ENCODE measurements at places on chromosomes 7 and 10.

DNA sequence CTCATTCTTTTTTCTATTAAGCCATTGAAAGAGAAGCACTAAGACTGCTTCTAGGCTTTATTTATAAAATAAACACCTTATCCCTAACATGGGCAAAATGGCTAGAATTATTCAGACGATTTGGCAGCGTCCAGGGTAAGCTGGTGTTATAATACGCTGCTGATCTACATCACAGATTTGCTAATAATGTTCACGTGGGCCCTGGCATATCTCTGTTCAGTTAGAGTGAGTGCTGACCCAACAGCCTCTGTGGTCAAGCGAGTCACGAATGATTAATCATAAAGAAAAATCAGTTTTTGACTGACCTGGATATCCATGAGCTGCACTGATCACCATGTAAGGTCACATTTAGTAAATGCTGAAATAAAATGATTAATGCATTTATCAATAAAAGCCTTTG is 28.4 kb upstream of the CBLL1 start:
- DNase-seq = no peak

- DNase-seq = no peak
Observed at GRCh38 chr7:44277851-44278250, 47.5 kb downstream of the CAMK2B start.

- DNase-seq = no peak
Observed at GRCh38 chr10:11209830-11210181, 192.1 kb downstream of the CELF2 start.

DNA sequence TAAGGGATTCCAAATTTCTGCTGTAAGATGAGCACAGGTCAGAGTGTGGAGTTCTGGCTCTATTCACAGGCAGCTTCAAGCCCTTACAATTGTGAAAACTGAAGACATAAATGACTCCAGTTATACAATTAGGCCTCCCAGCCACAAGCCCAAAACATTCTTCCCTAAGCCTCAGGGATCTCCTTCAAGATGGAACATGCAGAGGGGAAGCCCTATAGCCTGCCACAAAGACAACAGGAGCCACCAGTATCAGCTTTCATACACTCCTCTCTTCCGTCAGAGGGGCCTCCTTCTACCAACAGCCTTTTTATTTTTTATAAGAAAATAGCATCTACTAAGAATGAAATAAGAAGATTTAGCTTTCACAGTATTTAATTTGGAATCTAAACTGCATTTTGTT is 46.5 kb downstream of the DLD start:
- no peak for DNase-seq

DNA sequence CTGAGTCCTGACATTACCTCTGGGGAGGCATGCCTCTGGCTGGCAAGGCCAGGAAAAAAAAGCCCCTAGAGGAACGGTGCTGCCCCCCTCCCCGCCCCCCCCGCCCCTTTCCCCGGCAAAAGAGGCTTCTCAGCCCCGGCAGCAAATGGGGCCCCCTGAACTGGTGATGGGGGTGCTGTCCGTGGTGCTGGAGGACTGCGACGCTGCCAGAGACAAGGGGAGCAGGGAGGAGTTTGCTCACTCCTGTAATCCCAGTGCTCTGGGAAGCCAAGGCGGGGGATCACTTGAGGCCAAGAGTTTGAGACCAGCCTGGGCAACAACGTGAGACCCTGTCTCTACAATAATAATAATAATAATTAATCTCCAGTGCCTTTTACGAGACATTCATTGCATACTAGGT is 23.7 kb downstream of the SRRM3 start:
- no peak for DNase-seq

DNA sequence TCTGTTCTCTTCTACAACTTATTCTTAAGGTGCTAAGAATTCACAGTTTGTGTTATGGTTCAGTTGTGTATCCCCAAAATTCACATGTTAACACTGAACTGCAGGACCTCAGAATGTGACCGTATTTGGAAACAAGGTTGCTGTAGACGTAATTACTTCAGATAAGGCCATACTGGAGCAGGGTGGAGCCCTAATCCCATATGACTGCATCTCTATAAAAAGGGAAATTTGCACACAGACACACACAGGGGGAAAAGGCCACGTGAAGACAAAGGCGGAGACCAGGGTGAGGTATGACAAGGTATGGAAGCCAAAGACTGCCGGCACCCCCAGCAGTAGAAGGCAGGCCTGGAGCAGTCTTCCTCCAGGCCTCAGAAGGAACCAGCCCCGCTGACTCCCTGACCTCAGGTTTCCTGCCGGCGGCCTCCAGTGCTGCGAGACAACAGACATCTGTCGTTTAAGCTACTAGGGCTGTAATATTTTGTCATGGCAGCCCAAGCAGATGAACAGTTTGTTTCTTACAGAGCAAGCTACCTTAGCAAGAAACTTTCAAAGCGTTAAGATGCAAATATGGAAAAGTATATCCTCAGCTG is 98.7 kb downstream of the PROSER2 start:
- DNase-seq = no peak

DNA sequence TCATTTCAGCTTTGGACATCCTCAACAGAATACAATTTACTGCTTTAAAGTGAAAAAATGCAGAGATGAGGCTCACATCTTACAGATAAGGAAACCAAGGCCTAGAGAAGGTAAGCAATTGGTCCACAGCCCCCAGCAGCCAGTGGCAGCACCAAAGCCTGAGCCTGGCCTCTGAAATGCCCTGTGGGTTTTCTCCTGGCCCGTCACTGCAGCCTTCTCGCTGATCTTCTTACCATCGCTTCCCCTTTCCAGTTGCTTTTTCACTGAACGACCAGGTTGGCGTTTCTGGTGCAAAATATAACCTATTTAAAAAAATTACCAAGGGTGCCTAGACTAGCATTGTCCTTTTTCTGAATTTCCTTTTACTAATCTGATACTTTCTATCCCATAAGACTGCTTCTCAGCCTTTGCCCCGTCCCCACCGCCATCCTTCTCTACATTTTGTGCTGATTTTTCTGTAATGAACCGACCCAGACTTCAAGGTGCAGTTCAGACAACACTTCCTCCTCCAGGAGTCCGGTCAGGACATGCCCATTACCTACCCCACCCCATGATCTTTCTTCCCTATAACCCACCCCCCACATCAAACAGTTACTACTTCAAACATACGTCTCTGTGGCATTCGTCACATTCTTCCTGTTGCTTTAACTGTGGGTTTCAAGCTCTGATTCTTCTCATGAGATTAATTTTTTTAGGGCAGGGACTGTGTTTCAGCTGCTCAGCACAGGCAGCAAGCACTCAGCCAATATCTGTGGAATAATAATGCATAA is 289.4 kb downstream of the DNAJB6 start:
- no peak for DNase-seq

DNA sequence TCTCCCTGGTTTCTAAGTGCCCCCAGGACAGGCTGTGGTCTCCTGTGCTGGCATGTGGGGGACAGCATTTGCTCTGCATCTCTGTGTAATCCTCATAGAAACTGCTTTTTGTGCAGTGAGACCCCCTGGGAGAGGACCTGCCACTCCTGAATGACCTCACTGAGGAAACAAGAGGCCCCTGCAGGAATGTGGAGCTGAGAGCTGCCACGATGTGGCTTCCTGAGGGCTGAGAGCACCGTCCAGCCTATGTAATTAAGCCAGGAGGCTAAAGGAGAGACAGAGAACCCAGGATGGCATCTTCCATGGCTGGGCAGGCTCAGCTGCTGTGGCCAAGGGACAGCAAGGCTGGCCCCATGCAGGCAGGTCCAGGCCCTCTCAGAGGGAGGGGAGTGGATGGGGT is 32.3 kb upstream of the ADGRA1 start:
- no peak for DNase-seq

GRCh38 chr10:15742836-15743235 is 23.1 kb upstream of the ITGA8 start:
- DNase-seq = no peak

GRCh38 chr10:95236068-95236903 is 42.2 kb downstream of the ACSM6 start:
- DNase-seq = no peak

GRCh38 chr7:105647591-105647990 is 66.3 kb upstream of the EFCAB10 start:
- DNase-seq = no peak

GRCh38 chr10:129952378-129953118 is 11.5 kb downstream of the EBF3 start:
- DNase-seq = no peak

DNA sequence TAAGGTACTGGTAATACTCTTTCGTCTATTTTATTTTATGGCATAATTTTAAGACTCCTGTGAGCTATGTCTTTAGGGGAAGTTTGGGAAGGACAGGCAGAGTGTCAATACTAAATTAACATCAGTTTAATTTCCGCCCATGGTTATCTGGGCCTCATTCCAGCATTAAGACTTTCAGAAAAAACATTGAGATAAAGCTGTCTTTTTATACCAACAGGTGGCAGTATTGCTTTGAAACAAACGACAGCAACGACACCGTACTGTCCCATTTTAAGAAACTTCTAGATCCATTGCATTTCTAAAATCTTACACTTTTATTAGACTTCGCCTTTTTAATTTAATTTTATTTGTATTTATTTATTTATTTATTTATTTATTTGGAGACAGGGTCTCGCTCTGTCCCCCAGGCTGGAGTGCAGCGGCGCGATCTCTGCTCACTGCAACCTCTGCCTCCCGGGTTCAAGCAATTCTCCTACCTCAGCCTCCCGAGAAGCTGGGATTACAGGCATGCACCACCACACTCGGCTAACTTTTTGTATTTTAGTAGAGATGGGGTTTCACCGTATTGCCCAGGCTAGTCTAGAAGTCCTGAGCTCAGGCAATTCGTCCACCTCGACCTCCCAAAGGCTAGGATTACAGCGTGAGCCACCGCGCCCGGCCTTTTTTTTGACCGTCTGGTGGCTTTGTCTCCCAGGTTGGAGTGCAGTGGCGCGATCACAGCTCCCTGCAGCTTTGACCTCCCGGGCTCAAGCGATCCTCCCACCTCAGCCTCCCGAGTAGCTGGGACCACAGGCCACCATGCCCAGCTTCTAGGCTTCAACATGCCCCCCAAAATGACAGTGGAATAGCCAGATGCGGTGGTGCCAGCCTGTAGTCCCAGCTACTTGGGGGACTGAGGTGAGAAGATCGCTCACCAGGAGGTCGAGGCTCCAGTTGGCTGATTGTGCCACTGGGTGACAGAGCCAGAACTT is 78.7 kb upstream of the C1GALT1 start:
- peak; percentile 23 for DNase-seq

GRCh38 chr7:41692251-41692650 is 10.6 kb downstream of the INHBA start:
- no peak for DNase-seq

DNA sequence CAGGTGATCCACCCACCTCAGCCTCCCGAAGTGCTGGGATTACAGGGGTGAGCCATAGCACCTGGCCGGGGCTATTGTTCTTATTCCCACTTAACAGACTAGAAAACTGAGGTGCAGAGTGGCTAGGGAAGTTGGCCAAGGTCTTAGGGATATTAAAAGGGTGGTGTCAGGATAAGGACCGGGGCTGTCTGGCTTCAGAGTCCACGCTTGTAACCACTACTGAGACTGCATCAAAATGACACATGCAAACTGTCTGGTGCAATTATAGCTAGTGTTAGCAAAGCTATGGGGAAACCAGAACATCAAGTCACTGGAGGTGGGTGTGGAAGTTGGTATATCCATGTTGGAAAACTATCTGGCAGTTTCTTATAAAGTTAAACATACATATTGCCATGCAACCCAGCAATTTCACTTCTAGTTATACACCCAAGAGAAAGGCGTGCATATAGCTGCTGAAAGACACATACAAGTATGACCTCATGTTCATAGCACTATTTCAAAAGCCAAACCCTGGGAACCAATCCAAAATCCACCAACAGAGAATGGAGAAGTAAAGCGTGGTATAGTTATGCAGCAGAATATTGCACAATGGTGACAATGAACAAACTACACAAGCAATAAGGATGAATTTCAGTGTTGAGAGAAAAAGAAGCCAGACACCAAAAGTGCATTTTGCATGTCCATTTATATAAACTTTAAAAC is 33.9 kb upstream of the EEPD1 start:
- DNase-seq = no peak

DNA sequence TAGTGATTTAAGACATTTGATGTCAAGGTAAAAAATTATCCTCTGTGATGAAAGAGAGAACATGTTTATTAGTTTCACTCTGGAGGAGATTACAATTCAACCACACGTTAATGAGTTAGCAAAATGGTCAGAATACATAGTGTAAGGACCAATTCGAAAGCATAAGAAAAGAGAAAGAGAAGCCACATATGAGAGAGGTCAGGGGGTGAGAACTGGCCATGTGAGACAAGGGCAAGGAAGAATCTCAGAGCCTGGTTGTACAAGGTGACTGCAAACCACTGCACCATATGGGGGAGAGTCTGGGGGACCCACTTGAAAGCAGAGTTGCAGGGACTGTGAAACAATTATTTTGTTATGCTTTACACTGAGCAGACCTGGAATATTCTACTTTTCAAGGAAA is 27.7 kb upstream of the BET1 start:
- no peak for DNase-seq

- no peak for DNase-seq
Observed at GRCh38 chr10:124372899-124373298, 45.8 kb downstream of the OAT start.

- DNase-seq = no peak
Observed at GRCh38 chr10:36109399-36110023, 467.4 kb upstream of the FZD8 start.

DNA sequence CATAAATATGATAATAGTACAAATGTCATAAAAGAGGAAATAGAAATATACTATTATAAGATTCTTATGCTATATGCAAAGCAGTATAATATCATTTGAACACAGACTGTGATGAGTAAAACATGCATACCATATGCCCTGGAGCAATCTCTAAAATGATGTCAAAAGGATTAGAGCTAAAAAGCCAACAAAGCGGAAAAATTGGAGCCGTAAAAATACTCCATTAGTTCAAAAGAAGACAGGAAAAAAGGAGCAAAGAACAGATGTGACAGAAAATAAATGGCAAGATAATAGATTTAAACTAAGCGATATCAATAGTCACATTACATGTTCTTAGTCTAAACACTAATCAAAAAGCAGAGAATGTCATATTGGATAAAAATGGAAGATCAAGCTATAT is 191.0 kb upstream of the PLPP4 start:
- no peak for DNase-seq

DNA sequence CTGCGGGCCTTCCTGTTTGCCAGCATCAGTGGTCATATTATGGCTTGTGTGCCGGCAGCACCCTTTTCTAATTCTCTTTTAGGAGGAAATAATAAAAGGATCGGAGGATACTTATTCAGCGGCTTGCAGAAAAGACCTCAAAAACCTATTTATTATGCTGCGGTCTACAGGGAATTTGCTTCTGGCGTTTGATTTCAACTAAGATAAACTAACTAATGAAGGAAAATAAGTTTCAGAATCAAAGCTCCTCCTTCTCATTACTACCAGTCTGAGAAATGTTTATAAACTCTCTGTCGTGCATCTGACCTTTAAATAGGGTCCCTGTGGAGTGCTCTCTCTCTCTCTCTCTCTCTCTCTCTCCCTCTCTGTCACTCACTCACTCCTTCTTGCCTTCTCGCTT is 335.0 kb upstream of the GLI3 start:
- no peak for DNase-seq

Measured in NCI-H1417 treated with DMSO at 0.1 percent for 48 hours (cell line).